ENCODE measurements at places on chromosomes 5 and 9.

DNA sequence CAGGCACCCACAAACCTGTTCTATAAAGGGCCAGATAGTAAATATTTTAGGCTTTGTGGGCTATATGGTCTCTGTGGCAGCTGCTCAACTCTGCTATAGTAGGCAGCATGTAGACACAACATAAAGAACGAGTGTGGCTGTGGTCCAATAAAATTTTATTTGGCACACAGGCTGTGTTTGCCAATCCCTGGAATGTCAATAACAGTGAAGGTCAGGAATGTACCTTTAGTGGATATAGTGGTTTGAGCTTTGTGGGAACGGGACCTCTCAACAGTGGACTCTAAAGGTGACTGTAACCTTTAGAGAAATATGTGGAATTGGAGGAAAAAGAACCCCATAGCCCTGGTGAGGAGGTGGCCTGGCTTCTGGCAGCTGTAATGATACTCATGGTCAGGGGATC is 145.2 kb downstream of the MAST4 start:
- DNase-seq = no peak

GRCh38 chr5:11564706-11565105 is 339.5 kb downstream of the CTNND2 start:
- DNase-seq = no peak

DNA sequence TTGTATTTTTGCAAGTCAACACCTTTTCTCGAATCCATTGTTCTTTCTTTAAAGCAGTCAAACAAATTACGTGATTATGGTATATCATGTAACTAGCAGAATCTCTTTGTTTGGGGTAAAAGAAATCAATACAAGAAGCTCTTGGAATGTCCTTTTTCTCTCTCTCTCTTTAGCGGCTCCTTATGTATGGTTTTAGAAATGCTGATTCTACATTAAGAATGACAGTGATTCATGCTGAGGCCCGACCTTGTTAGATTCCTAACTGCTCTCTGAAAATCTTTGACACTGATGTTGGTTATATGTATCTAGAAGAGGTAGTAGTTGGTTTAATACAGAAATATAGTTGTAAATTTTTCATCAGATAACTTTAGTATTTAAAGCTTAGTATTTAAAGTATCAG is 76.4 kb downstream of the SNX24 start:
- no peak for DNase-seq

DNA sequence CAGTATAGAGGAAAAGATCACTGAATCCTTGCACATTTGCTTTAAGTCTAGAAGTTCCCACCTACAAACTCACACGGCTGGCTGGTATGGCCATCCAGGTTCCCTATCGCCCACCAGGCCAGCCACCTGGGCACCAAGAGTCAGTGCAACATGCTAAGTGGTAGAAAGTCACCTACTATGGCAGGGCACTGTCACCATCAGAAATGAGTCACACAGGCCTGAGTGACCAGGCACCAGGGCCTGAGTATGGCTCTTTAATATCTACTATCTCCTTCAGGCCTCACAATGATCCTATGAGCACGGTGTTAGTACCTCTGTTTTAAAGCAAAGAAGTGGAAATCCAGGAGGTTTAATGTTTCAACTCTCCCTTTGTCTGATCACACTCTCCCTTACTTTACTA is 156.2 kb downstream of the CDK5RAP2 start:
- no peak for DNase-seq

- DNase-seq = no peak
Observed at GRCh38 chr9:131837316-131837715, 97.4 kb upstream of the RAPGEF1 start.

GRCh38 chr5:88718736-88719135 is 164.2 kb downstream of the MEF2C start:
- DNase-seq = no peak

DNA sequence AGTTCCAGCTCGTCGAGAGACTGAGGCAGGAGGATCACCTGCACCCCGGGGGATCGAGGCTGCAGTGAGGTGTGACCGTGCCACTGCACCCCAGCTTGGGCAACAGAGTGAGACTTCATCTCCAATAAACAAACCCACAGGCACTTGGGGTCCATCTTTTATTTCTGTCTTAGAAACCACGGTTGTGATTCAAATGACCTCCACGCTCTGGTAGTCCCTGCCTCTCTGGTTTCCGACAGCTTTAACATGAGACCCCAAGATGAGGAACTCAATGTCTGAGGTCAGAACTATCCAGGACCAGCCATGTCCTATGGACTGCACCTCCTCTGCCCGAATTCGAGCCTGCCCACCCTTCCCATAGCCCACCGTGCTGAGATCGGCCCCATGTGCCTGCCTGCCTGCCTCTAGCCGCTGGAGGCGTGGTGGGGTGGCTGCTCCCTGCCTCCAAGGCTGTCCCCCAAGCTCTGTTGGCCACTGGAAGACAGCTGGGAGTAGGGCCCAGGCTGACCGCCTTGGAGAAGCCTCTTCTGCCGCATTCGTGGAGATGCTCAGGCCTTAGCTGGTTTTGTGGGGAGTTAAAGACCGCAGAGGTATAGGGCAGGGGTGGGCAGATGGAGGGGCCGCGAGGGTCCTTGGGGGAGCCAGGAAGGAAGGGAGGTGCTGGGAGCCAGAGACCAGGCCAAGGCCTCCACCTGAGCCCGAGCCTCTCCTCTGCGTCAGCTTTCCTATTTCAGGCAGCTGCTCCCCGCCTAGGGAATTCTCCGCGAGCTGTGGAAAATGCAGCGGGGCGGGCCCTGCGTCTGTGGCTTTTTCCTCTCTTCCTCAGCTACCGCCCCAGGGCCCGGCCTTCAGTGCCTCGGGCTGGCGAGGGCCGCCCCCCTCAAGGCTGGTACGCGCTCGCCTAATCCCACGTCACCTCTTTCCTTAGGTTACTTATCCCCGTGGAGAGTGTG is 6.9 kb upstream of the WDR5 start:
- DNase-seq = peak; percentile 1

DNA sequence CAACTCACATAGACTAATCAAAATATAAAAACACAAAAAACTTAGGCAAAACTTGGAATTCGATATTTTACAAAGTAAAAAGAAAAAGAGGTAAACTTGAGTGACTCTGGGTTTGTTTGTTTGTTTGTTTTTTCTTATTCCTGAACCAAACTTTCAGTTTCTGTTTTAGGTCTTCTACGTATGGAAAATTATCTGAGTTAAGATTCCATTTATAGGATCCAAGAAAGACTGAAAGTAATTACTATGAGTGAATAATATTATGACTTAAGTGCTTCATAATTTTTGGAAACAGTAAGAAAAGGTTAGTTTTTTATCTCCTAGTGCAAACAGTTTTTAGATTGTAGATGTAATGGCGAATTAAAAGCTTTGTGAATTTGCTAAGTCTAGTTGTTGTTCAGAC is 13.2 kb downstream of the ST8SIA4 start:
- DNase-seq = peak; percentile 15

DNA sequence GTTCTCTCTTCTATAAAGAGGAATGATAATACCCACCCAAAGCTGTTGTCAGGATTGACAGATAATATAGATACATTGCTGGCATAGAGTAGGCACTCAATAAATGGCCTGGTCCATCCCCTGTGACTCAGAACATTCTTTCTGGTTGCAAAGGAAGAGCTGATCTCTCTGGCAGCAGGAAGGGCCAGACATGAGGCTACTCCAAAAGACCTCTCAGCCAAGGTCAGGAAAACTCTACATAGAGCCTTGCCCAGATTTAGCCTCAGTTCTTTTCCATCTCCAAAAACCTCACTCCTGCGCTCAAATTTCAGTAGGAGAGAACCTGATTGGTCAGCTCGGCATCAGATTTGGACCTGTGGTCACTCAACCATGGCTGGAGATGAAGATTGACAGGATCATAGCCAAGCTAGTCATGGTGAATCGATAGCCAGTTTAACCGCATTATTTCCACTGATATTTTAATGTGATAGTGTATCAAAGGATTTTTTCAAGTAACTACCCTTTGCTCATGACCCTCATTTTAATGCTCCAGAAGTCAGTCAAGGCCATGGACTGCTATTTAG is 319.6 kb downstream of the DRD1 start:
- DNase-seq = no peak

DNA sequence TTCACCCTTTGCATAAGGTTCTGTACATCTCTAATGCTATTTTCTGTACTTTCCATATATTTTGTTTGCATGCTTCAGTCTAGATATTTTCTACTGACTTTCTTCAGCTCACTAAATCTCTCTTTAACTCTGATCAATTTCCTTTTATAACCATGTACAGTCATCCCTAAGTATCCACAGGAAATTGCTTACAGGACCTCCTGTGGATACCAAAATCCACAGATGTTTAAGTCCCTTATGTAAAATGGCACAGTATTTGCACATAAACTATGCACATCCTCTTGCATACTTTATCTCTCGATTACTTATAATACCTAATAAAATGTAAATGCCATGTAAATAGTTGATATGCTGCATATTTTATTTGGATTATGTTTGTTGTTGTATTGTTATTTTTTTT is 442.1 kb downstream of the TLE4 start:
- DNase-seq = no peak

- DNase-seq = no peak
Observed at GRCh38 chr5:140978260-140978659, 12.0 kb downstream of the PCDHAC2 start.

DNA sequence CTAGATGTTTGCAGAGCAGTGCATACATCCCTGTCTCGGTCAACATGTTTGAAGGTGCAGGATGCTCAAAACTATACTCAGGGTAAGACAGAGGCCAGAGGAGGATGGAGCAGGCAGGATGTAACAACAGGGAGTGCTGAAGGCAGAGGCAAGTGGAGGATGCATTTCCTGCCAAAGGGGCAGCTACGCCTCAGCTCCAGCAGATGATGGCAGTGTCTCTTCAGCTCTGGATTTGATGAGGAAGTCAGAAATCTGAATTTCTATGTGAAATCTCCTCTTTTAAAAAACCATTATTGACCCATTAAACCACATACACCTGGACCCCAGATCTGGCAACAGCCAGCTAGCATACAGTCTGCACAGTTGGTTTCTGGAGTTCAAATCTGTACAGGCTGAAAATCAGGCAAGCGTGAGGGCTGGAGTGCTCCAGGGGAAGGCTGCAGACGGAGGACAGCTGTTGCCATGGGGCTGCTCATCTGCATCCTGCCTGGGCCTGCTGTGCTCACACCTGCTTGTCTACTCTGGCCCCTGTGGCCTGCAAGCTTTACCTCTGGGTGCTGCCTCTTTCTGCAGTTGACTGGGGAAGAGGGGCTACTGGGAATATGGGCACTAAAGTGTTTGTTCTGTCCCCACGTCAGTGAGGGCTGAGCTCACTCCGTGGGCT is 152.9 kb upstream of the SLC28A3 start:
- DNase-seq = no peak

DNA sequence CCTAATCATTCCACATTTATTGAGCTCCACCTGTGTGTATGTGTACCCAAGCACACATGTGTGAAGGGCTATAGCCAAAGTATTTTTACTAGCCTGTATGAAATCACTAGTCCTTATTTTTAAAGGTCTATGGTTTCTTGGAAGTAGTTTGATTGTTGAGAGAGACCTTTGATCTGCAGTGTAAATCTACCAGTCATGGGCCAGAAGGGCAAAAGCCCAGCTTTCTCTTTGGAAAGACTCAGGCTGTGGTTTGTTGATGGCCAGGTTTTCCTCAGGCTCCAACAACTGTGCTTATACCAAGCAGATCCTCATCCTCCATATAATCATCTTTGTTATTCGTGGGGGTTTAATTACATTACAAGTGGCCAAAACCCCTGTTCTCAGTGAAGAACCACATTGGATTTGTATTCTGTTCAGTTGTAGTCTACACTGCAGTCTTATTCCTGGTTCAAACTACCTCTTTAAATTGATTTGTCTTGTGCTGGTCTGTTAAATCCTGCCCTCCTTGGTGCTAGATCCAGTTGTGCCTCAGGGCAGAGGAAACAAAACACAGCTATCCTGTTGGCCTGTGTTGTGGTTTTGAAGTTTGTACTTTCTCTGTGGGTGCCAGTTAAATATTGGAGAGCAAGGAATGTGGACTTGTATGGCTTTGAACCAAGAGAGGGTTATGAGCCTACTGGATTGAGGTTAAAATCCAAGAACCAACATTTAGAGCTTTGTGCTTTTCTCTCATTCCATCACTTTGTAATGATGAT is 13.3 kb downstream of the CDC26 start:
- DNase-seq = no peak

DNA sequence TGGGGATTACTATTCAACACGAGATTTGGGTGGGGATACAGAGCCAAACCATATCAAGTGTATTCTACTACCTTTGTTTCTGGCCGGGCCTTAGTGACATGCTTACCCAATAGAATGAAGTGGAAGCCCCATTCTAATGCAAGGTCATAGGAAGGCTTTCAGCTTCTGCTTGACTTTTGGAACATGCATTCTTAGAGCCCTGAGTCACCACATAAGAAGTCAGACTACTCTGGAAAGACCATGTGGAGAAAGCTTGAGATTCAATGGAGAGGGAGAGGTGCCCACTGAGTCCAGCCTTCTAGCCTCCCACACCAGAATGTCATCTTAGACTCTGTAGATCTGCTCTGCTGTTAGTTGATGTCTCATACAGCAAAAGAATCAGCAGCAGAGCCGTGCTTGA is 155.7 kb upstream of the FBN2 start:
- DNase-seq = no peak

GRCh38 chr9:137296670-137297664 is 5.1 kb downstream of the NRARP start:
- DNase-seq = no peak

DNA sequence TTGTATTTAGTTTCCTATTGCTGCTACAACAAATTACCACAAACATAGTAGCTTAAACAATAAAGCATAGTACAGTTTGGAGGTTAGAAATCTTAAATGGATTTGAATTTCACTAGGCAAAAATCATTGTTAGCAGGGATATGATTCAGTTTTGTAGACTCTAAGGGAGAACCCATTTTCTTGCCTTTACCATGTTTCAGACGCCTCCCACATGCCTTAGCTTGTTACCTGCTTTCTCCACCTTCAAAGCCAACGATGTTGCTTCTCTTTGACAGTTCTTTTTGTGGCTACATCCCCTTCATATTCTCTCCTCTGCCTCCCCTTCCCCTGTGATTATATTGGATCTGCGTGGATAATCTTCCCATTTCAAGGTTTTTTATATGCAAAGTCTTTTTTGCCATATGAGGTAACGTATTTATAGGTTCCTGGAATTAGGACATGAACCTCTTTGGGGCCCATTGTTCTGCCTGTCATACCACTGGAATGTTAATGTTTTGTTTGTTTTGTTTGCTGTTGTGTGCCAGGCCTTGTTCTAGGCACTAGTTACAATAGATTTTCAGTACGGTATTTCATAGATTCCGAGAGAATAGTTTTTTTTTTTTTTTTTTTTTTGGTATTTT is 54.1 kb downstream of the UHRF2 start:
- DNase-seq = peak; percentile 22

GRCh38 chr5:42121401-42121800 is 196.3 kb downstream of the FBXO4 start:
- no peak for DNase-seq
